ENCODE measurements at places on chromosomes 7 and 10. TPM values are rescaled to one million over a fixed set of nuclear protein-coding genes. Genes with fewer than 3 reads are reported as not detected.
A peak's percentile ranks its signal among the peaks of the same experiment; 100 is the strongest.

DNA sequence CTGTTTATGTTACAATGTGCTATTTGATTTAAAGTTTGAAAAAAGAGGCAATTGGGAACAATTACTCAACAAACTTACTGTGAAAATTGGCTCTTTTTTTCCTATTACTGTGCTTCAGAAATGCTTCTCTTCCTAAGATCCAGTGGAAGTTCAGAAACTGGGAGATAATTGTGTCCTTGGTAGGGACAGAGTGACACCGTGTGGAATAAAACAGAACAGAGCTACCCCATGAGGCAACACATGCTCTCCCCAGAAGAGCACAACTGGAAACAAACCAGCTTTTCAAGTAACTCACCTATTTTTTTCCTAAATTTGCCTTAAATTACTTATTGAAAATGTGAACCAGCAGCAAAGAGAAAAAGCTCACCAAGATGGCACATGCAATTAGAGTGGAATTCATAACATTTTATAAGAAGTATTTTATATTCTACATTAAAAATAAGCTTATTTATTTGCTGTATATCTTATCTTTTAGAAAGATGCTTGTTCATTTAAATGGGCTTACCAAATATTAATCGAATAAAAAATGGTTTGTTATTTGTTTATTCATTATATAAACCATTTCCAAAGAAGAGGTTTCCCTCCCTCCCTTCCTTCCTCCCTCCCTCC, 346.1 kb upstream of the ANKRD30A start:
- H3K36me3 ChIP-seq = no peaks in the 10 kb centered on the region
- no peaks in the 10 kb centered on the region for H3K27me3 ChIP-seq
- H3K4me1 ChIP-seq = no peaks in the 10 kb centered on the region
- no peak overlapping the region for H3K4me3 ChIP-seq
- peak; percentile 16 for DNase-seq
- H3K27ac ChIP-seq = no peak overlapping the region

GRCh38 chr7:139693651-139694388, 84.0 kb downstream of the HIPK2 start:
- peaks cover 2% of the 10 kb centered on the region for H3K36me3 ChIP-seq
- peaks cover 16% of the 10 kb centered on the region for H3K4me1 ChIP-seq
- no peaks in the 10 kb centered on the region for H3K27me3 ChIP-seq
- H3K27ac ChIP-seq = no peak overlapping the region

GRCh38 chr10:89382757-89383156, 4.9 kb downstream of the IFIT1B start:
- no peaks in the 10 kb centered on the region for H3K27me3 ChIP-seq
- H3K27ac ChIP-seq = no peak overlapping the region
- no peak for DNase-seq

DNA sequence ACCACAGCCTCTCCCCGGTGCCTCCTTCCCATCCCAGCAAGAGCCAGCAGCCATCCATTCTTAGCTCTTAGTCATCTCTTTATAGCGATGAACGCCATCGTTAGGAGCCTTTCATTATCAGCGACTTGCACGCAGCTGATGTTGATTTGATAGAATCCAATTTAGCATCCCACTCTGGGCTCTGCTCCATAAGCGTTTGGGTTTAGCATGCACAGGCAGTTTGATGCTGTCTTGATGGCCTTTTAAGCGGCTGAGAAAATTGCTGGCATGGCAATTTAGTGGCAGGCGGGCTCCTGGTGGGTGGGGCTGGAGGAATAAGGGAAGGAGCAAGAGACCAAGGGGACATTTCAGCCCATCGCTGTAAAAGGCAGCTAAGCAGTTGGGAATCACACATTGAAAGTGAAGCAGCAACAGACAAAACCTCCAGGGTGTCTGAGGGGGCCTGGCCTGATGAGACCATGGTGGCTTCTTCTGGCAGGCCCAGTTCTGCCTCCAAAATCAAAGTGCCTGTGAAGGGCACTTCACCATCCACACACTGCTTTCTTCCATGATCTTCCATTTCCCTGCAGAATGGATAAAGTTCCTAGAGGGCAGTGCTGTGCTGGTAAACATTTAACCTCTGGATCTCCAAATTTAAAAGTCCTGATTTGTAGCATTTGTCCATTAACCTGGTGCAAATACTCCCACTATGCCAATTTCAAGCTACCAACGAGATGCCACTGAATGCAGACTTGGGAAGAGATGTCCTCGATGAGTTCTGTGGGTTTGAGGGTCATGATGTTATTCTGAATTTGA, 107.8 kb upstream of the PLXNA4 start:
- no peaks in the 10 kb centered on the region for H3K27me3 ChIP-seq
- H3K27ac ChIP-seq = no peak overlapping the region
- DNase-seq = no peak
- no peak overlapping the region for H3K4me3 ChIP-seq
- H3K4me1 ChIP-seq = no peaks in the 10 kb centered on the region

DNA sequence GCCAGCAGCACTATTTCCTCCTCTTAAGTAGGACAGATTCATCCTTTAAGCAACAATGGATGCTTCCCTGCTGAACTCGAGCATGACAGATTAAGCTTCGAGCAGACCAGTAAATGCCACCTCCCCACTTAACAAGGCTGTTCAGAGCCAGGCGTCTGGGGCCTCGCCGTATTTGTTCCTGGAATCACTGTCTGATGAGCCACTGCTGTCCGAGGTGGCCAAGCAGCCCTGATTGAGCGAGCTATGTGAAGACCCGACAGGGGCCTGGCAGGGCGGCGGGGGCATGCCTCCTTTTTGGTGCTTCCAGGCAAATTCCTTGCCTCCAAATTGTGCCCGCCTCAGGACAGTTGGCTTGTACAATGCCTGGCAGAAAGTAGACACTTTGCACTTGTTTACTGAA, 862.6 kb downstream of the NRG3 start:
- no peak for DNase-seq
- H3K4me3 ChIP-seq = no peak overlapping the region
- H3K36me3 ChIP-seq = no peaks in the 10 kb centered on the region
- H3K27ac ChIP-seq = no peak overlapping the region
- no peaks in the 10 kb centered on the region for H3K27me3 ChIP-seq

DNA sequence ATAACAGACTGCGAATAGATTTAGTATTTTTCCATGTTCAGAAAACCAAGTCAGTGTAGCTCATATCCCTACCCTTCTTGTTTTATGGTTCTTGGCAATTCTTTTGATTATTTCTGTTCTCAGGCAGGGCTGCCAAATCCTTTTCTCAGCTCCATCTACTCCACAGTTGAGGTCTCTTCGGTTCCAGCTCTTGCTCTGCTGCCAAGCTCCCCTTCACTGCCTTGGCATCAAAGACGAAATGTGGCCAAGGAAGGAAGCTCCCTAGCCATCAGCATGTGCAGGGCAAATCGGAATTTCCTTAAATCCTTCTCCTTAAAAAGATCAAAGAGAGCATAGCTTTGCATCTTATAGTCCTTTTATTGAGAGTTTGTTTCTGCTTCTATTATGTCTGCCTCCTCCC, 116.4 kb upstream of the NOBOX start:
- H3K36me3 ChIP-seq = no peaks in the 10 kb centered on the region
- no peak for DNase-seq
- H3K27me3 ChIP-seq = no peaks in the 10 kb centered on the region
- H3K4me3 ChIP-seq = no peak overlapping the region
- H3K4me1 ChIP-seq = no peaks in the 10 kb centered on the region

GRCh38 chr10:73211106-73211811, 35.8 kb downstream of the DNAJC9 start:
- H3K27me3 ChIP-seq = no peaks in the 10 kb centered on the region
- DNase-seq = no peak
- no peak overlapping the region for H3K4me3 ChIP-seq

SRRM3 gene
- not detected for total RNA-seq

DNA sequence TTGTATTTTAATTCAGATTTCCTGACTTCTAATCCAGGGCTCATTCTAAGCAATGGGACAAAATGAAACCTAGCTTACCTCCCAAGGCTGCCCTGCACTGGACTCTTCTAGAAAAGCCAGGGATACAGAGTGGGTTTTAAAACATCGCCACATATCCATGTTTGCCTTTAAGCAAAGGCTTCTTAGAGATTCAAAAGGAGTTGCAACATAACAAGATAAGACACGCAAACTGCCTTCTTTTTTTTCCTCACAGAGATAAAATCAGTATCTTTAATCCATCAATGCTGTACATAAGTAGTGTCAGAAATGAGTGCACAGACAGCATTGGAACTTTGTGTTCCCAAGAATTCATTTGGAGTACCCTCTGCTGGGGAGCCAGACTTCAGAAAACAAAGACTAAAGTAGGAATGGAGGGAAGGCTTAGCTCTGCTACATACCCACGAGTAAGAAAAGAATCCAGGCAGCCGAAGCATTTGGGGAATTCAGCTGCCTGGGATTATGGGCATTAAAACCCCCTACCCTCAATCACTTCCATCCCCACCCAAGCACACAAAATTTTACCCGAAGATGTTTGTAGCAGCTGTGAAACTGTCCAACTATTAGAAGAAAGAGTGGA, 427.8 kb downstream of the ARL4A start:
- no peak for DNase-seq
- no peak overlapping the region for H3K27ac ChIP-seq
- no peaks in the 10 kb centered on the region for H3K4me1 ChIP-seq
- no peaks in the 10 kb centered on the region for H3K27me3 ChIP-seq
- H3K36me3 ChIP-seq = no peaks in the 10 kb centered on the region

CALHM1 gene
- total RNA-seq = 0.41 TPM

TEX36 gene
- not detected for total RNA-seq

DNA sequence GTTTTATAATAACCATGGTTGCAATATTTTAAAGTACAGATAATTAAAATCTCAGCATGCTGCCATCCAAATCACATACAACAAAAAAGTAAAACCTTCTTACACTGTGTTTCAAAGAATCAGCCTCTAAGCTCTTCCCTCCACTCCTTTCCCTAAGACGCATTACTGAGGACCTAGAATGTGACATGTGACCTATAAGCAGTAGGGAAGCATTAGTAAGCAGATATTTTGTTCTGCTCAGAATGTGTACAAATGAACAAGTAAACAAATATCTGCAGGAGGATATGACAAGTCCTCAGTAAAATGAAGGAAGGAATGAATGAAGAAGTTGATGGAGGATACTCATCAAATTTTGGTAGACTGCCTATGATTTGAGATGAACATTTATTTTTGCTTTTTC, 49.1 kb downstream of the RAB11FIP2 start:
- H3K36me3 ChIP-seq = no peaks in the 10 kb centered on the region
- no peak overlapping the region for H3K27ac ChIP-seq
- no peak for DNase-seq
- H3K4me3 ChIP-seq = no peak overlapping the region
- H3K27me3 ChIP-seq = no peaks in the 10 kb centered on the region

DNA sequence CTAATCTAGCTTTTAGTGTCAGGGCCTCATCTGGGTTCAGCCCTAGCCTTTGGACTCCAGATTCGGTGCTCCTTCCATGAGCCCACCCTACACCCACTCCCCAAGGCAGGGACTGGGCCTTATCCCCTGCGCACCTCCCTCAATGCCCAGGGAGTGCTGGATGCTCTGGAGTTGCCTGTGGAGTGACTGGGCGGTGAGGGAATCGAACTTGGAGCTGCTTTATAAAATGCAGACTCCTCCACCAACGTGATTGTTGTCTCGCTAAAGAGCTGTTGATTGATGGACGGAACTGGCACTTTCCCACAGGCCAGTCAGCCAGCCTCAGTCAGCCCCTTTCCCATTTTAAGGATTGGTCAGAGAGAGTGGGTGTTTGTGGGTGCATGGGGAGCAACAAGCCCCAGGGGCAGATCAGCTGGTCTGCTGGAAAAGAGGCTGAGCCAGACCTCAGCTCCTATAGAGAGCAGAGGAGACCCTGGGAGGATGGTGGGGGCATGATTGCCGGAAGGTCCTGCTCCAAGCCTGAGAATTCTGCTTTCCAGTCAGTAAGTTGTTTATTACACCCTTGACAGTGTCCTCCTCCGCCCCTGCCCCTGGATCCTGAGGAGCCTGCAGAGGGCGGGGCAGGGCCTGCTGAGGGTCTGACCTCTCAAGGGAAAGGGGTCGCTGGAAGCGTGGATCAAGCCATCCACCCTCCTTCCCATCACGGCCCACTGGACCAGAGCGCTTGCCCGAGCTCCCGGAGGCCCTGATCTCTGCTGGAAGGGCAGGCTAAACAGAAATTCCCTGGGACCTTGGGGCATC, 16.7 kb downstream of the UNC5B start:
- H3K4me3 ChIP-seq = no peak overlapping the region
- no peak for DNase-seq
- no peak overlapping the region for H3K27ac ChIP-seq
- no peaks in the 10 kb centered on the region for H3K36me3 ChIP-seq

DNA sequence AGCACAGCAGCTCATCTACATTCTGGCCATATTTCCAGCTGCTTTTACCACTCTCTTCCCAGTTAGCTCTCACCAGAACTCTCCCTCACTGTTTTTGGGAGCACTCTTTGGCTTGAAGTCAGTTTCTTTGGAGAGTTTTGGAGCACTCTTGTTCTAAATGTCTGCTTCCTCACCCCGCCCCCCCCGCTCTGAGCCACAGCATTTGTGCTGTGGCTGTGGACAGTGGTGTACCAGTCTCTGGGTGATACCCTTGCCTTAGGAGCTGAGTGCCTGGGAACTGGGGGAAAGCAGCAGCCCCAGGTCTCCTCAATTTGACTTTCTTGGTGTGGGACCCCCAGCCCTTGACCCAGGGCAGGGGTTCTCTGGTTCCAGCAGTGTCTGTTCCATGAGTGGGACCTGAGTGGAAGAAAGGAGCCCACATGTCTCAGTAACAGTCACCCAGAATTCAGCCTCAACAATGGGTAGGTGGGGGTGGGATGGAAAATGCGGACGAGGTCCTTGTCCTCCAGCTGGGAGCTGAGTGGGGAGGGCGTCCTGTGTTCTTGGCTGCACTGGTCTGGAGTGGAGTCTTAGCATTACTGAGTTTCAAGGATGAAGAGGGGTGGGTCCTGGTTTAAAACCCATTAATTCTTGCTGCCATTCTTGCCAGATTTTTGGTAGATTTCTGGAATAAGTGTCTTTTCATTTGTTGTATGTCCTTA, 18.0 kb downstream of the RBM33 start:
- DNase-seq = no peak
- H3K27me3 ChIP-seq = no peaks in the 10 kb centered on the region
- H3K4me1 ChIP-seq = peaks cover 14% of the 10 kb centered on the region
- peaks cover 16% of the 10 kb centered on the region for H3K36me3 ChIP-seq
- no peak overlapping the region for H3K4me3 ChIP-seq
- H3K27ac ChIP-seq = no peak overlapping the region

DNA sequence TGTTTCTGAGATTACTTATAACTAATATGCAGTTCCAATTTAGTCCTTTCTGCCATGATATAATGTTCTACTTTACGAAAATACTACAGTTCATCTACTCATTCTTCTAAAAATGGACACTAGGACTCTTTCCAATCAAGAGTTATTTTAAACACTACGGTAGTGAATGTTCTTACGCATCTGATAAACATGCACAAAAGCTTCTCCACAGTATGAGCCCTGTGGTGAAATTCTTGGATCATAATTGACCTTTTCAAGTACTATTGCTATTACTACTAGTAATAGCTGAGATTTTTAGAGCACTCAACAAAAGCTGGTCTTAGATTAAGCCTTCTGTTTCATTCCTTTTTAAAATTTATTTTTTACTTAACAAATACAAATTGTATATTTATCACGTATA, 106.4 kb downstream of the CH25H start:
- no peak overlapping the region for H3K4me3 ChIP-seq
- H3K4me1 ChIP-seq = no peaks in the 10 kb centered on the region
- DNase-seq = no peak
- H3K36me3 ChIP-seq = no peaks in the 10 kb centered on the region

Data from B cell (primary cell).